ENCODE measurements at places on chromosomes 4 and X.

DNA sequence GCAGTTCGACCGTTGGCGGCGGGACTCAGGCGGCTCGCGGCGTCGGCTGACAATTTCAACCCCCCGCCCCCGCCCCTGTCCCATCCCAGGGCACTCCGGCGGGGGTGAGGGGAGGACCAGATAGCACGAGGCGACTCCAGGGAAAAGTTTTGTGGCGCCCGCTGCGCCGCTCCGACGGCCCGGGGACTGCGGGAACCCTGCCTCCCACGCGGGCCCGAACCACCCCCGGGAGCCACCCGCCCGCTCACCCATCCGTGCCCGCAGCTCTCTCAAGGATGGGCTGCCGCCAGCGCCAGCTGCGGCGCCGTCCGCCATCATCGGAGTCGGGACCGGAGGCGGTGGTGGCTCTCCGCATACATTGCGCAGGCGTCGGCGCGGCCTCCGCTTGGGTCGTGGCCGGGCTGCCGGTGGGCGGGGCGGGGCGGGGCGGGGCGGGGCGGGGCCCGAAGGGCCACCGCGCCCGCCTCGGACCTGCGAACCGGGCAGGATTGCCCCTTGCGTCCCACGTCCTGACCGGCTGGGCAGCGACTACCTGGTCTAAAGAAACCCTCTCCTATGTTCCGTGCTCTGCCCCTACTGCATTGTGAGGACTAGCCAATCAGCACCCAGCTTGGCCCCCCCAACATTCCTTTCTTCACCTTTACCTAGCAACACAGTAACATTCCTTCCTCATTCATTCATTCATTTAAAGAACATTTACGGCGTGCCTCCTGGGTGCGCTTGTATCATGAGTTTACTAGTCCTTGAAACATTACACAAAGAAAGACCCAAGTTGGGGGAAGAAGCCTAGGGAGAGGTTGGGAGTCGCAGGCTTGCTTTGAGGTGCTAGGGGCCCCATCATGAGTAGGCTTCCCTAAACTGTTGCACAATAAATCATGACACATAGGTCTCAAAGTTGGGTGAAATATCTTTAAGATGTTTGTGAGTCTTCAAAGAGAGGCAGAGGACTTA lies at the start of gene MAP7D3:
TSS of gene MAP7D3 (minus strand) at position 360 of the 951 bp plus-strand sequence. CDS start at position 318, 42 bp downstream.
- peak; percentile 43 for DNase-seq

GRCh38 chr4:7621252-7622035 lies 186.7 kb upstream of the PSAPL1 start:
- no peak for DNase-seq

GRCh38 chr4:11440481-11441193 lies 11.9 kb upstream of the HS3ST1 start:
- DNase-seq: no peak

DNA sequence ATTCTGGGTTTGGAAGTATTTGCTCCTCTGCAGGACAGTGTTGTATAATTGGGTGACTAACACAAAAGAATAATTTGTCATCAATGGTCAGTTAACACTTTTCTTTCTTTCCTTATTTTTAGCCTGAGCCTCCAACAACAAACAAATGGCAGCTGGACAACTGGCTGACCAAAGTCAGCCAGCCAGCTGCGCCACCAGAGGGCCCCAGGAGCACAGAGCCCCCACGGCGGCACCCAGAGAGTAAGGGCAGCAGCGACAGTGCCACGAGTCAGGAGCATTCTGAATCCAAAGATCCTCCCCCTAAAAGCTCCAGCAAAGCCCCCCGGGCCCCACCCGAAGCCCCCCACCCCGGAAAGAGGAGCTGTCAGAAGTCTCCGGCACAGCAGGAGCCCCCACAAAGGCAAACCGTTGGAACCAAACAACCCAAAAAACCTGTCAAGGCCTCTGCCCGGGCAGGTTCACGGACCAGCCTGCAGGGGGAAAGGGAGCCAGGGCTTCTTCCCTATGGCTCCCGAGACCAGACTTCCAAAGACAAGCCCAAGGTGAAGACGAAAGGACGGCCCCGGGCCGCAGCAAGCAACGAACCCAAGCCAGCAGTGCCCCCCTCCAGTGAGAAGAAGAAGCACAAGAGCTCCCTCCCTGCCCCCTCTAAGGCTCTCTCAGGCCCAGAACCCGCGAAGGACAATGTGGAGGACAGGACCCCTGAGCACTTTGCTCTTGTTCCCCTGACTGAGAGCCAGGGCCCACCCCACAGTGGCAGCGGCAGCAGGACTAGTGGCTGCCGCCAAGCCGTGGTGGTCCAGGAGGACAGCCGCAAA lies 106.0 kb downstream of the KLHL8 start:
- no peak for DNase-seq

DNA sequence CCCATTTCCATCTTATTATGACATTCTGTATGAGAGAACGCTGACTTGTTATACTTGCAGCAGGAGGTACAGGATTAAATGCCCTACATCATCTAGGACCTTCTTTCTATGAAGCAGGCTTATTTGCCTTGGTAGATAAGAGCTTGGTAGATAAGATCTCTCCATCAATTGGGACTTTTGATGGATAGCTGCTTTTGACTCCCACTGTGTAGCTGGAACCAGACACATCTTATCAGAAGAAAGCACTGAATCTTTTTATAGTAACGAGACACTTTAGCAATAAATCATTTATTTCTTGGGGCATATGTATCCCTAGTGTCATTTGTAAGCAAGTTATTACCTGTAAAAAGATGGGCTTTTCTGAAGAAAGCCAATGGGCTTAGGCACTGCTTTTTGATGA lies 613.9 kb downstream of the TECRL start:
- no peak for DNase-seq

DNA sequence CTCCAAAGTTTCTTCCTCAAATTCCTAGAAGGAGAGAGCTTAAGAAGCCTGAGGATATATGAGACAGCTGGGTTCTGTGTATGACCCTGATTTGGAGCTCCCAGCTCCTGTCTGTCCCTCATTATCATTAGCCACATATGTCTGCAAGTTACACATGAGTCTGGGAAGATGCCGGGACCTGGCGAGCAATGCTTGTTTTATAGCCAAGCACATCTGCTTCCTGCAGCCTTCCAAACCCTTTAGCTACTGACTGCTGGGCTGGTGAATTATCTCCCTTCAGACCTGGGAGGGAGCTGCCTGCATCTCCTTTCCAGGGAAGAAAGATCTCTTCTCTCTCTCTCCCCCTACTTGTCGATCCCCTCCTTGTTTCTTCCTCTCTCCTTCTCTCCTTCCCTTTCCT lies 556.7 kb upstream of the BOD1L1 start:
- no peak for DNase-seq

- DNase-seq: no peak
Observed at GRCh38 chr4:4333265-4333706, 43.2 kb downstream of the ZBTB49 start.

- DNase-seq: no peak
Observed at GRCh38 chr4:182937268-182938204, 20.4 kb upstream of the DCTD start.

DNA sequence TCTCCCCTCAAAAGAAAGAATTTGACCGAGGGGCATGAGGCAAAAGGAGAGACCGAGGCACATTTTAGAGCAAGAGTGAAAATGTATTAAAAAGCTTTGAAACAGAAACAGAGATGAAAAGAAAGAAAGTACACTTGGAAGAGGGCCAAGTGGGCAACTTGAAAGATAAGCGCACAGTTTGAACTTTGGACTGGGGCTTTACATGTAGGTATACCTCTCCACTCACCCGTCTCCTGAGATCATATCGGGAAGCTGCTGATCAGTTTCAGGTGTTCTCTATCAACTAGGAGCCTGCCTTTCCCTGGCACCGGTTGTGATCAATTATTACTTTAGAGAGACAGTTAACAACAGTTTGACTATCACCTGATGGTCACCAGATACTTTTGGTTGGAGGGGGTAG lies 2666.5 kb downstream of the ARAP2 start:
- no peak for DNase-seq

- DNase-seq: no peak
Observed at GRCh38 chrX:119942831-119943184, 743 bp downstream of the NKAP start.

DNA sequence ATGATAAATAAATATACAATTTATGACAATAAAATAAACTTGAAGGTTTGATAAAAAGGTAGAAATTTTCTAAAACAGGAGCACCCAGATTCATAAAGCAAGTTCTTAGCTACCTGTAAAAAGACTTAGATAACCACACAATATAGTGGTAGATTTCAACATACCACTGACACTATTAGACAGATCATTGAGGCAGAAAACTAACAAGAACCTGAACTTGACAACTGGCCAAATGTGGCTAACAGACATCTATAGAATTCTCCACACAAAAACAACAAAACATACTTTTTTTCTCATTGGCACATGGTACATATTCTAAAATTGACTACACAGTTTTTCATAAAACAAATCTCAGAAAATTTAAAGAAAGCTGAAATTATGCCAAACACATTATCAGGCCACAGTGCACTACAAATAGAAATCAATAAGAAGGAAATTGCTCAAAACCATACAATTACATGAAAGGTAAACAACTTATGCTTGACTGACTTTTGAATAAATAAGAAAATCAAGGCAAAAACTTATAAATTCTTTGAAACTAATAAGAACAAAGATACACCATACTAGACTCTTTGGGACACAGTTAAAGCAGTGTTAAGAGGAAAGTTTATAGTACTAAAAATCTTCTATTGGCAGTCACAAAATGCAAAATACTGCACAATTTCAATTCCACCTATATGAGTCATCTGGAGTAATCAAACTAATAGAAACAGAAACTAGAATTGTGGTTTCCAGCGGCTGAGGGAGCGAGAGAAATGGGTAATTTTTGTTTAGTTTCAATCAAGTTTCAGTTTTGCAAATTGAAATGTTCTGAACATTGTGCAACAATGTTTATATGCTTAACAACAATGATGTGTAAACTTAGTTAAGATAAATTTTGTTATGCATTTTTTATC lies 925.6 kb downstream of the SH3BGRL start:
- no peak for DNase-seq

DNA sequence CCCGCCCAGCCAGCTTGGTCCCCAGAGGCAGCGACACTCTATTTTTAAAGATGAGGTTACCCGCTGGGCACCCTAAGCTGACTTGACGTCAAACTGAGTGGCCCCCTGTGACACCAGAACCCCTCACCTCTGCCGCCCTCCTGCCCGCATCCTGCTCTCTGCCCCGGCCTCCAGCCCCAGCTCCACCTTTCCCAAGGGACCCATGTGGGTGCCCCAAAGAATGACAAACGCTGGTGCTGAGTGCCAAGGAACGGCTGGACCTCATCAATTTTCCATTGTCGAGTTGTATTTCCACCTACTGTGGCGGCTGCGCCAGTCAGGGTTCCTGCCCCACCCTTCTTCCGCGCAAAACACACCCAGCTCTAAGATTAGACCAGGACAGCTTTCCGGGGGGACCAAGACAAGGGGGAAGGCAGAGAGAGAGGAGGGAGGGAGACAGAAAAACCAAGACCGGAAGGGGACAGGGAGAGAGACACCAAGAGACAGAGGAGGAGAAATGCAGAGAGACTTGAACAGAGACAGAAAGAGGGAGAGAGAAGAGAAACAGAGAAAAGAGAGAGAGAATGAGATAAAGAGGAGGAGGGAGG lies 2.0 kb downstream of the PRKX start:
- no peak for DNase-seq

DNA sequence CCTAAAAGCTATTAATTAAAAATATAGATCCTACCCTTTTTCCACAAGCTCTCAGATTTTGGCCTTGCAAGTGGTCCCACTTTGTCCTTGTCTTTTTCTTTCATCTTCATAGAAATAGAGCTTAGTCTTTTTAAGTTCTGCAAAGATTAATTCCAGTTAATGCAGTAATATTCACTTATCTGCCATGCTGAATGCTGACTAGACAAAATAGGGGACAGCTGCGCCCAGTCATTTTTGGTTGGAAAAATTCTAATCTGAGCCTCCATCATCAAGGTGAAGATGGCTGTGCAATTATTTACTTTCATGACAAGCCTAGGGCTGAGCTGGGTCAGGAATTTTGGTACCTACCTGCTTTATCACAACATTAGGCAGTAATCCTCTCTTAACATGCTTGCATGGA lies 241.3 kb upstream of the CXorf66 start:
- DNase-seq: no peak

- DNase-seq: no peak
Observed at GRCh38 chr4:100739426-100739825, 221.6 kb upstream of the EMCN start.

DNA sequence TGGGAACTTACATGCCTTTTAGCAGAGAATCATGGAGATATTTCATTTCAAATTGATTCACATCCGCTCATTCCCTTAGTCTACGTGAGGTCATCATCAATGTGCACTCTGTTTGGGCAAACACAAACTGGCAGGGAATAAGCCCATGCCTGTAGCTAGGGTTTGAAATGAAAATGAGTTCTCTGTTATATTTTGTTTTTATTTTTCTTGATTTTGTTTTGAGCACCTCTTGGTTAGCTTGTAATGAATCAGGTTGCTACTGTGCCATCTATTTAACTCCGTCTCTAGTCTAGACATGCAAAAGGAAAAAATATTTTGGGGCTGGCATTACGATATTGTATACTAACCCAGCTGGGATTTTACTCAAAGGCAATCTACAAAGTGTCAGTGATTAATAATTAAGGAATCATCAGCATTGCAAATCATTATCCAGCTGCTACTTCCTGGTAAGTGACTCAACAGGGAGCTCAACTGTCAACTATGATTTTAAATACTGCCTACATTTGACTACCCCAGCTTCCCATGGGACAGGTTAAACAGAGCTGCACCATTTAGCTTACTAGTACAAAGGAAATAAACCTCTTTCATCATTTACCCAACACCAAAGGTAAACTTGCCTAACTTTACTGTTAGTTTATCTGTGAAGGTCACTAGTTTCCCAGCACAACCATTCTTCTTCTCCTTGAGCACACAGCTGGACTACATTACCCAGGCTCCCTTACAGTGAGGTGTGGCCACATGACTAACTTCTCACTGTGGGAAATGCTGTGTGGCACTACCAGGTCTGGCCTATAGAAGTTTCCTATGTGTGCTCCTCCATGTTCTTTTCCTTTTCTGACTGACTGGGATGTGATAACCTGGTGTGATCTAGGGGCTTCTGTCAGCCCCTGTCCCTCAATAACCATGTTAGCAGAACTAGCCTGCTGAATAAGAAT lies 21.2 kb upstream of the TRPC5OS start:
- DNase-seq: no peak

DNA sequence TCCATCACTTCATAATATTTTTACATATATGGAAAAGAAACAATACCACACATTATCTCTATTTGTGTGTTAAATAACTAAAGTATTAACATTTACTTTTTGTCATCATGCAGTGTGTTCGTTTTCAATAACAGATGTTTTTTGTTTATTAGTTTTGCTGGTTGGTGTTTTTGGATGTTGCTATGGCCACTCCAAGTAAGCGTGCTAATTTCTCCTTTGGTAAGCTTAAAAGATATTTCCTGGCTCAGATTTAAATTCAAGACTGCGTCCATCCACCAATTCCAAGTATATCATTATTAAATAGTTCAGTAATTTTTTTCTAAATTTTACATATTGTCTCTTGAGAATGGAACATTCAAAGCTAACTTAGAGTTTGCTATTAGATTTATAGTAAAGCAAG lies 235.4 kb upstream of the IL1RAPL1 start:
- DNase-seq: no peak

Data from stimulated activated CD8-positive, alpha-beta memory T cell treated with anti-CD3 and anti-CD28 coated beads, Interleukin-2, amount 100 ng/mL, for 1 hour (primary cell).